Fibroblast of skin of right quadriceps (primary cell): ENCODE measurements at places on chromosomes 4 and X.

- DNase-seq, result no peak
These were observed 48.7 kb upstream of the PHOX2B start for GRCh38 chr4:41797260-41797659.

DNA sequence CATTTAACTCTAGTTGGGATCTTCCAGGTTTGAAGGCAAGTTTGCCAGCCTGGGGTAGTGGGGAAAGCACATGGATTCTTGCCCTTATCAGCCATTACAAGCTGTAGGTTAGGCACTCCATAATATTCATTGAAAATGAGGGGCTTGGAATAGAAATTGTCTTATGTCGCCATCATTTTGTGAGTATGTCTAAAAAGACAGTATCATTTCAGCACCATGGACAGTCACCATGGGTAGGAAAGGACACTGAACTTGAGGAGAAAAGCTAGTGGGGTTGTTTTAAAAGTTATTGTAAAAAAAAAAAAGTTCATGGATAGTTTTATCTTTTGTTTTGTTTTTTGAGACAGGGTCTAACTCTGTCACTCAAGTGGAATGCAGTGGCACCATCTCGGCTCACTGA is 356.1 kb downstream of the HNRNPD start:
- peak; percentile 14 for DNase-seq

GRCh38 chrX:51148848-51149247 is 183.8 kb upstream of the NUDT10 start:
- no peak for DNase-seq

- DNase-seq, result no peak
These were observed 581 bp upstream of the FAM114A1 start for GRCh38 chr4:38866973-38867477.

GRCh38 chrX:586351-586750 is 44.2 kb upstream of the SHOX start:
- DNase-seq, result peak; percentile 11

GRCh38 chr4:101914761-101915160 is 124.2 kb downstream of the BANK1 start:
- no peak for DNase-seq

DNA sequence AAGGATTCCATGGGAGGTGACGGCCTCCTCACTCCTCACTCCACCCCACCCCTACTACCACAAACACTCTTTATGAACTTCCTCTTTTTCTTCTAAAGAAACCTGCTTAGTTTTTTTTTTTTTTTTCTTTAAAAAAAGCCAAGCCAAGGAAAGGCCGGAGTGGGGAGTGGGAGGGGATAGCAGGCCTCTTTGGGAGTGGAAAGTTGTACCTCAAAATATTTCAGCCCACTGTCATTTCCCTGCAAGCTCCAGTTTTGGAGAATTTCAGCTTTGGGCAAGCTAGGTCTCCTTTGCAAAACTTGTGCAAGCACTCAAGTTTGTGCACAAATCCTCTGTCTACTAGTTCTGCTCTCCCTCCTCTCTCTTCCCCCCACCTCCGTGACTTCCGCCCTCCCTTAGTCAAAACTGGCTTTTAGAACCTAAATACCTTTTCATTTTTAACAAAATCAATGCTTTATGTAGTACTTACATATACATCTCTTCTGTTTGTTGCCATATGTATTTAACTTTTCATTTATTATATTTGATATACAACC is 512 bp upstream of the ANTXR2 start:
- no peak for DNase-seq

DNA sequence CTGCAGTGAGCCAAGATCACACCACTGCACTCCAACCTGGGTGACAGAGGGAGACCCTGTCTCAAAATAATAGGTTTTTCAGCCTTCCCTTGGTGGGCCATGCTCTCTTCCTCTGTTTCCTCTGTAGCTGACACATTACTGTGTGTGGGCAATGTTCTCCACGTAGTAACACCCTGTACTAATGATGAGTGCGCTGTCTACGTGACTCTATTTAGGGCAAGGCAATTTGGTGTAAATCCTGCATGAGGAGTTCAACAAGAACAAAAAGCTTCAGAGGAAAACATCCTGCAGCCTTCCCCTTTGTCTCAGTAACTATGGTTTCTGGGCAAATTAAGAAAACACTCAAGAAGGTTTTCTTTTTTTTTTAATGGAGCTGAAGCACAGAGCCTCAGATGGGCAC is 24.4 kb upstream of the JAKMIP1 start:
- no peak for DNase-seq

DNA sequence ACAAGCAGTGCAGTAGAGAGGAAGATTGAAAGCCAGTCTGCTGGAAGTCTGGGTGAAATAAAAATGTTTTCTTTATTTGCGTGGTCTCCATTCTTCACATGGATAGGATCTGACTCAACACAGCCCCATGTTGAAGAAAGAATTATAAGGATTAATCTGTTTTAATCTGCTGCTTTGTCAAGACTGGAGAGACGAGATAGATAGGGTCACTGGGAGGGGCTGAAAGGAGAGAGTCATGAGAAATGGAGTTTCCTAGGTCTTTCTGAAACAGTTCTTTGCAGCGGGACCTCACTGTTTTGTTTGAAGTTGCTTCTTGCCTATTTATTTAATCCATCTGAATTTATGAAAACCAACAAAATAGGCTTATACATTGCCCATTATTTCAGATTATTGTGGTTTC is 32.4 kb upstream of the RHOH start:
- no peak for DNase-seq

DNA sequence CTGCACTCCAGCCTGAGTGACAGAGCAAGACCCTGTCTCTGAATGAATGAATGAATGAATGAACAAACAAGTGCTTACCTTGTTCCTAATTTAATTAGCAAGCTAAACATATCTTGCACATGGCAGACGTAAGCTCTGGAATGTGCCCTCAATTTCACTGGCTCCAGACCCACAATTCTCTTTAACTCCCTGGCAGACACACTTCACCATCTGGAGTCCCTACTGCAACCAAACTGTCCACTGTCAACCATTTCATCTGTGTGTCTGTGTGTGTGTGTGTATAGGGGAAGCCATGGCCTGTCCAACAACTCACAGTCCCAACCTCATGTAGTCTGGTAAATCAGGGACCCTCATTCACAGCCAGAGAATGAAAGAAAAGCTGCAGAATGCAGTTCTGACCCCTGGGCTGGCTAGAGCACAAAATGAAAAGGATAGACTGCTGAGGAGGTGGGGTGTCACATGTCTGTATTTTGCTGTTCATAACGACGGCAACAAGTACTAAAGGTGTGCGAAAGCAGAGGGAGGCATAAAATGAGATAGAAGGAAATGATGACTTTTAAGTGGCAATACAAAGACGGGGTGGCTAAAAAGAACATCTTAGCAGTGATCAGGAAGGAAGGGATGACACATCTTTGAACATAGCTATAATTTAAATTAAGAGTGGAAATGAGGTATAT is 114.1 kb downstream of the TSPAN5 start:
- DNase-seq, result no peak

- peak; percentile 30 for DNase-seq
These were observed 68.6 kb downstream of the CHST7 start for GRCh38 chrX:46642145-46642544.

DNA sequence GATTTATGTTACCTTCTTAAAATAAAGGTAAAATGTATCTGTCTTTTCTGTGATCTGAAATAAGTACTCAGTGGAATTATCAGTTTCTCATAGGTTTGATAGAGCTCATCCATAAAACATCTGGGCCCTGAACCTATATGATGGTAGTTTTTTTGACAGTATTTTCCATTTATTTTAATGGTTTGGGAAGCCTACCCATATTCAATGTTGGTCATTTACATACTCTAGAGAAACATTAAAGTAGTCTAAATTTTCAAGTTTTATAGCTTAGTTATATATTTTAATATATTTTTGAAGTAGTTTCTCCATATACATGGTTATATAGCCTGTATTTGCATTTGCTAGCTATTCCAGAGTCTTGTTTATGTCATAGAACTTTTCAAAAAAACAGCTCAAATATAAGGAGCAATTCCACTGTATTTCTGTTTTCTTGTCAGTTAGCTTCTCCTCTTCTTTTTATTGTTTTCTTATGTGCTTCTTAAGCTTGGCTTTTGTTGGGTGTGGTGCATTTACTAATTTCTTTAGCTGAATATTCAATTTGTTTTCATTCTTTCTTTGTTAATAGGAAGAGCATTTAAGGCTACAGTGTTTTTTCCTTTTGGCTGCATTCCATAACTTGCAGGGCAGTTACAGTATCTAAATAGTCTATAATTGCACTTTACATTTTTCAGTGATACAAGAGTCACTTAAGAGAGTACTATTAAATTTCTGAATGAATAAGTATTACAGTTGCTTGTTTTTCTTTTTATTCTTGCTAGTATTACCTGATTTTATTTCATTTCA is 181.4 kb downstream of the DKK2 start:
- peak; percentile 17 for DNase-seq

DNA sequence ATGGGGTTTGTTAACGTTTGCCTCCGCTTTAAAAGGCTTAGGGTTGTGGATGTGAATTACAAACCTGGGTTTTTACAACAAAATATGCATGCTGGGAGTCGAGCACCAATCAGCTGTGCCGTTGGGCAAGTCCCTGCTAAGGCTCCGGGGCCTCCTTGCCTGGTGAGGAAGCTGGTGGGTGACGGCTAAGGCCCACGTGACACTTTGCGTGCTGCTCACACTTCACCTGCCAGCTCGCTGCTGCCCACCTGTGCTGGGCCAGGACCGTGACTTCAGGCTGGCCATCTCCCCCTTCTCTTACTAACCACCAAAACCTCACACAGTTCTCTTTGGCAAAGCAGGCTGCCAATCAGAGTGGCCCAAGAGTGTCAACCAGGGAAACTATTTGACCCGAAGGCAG is 178.3 kb downstream of the AFAP1 start:
- DNase-seq, result no peak

DNA sequence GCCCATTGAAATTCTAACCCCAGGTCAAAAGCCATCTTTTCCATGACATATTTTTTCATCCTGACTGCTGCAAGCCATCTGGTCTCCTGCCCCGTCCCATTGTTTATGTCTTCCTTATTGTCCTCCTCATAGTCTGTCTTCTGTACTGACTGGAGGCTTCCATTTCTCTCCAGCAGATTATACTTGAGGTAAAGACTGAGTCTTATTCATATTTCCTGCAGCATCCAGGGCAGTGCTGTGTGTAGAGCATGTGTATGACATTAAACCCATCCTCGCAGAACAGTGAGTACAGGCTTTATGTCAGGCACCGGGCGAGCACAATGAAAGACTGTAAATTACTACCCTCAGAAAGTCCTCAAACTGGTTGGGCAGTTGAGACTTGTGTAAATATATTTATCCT is 275.1 kb downstream of the C4orf33 start:
- no peak for DNase-seq

DNA sequence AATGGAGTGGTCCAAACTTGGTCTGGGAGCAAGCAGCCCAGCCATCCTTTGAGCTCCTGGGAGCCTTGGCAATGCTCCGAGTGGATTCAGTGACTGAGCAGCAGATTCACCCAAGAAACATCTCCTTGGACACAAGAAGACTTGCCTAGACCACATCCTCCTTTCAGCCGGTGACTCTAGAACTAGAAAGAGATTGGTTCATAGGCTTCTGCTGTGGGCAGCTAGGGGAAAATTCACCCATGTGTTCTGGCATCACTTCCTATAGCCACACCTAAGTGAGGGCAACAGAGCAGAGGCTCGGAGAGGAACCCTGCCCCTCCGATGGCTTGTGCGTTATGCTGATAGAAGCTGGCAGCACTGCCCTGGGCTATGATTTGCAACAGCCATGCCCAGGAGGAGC is 16.0 kb downstream of the ZNF275 start:
- DNase-seq, result no peak

GRCh38 chr4:62928483-62928882 is 1480.8 kb downstream of the TECRL start:
- no peak for DNase-seq

- DNase-seq, result no peak
These were observed 169.2 kb downstream of the AFAP1 start for GRCh38 chr4:7770224-7771050.

DNA sequence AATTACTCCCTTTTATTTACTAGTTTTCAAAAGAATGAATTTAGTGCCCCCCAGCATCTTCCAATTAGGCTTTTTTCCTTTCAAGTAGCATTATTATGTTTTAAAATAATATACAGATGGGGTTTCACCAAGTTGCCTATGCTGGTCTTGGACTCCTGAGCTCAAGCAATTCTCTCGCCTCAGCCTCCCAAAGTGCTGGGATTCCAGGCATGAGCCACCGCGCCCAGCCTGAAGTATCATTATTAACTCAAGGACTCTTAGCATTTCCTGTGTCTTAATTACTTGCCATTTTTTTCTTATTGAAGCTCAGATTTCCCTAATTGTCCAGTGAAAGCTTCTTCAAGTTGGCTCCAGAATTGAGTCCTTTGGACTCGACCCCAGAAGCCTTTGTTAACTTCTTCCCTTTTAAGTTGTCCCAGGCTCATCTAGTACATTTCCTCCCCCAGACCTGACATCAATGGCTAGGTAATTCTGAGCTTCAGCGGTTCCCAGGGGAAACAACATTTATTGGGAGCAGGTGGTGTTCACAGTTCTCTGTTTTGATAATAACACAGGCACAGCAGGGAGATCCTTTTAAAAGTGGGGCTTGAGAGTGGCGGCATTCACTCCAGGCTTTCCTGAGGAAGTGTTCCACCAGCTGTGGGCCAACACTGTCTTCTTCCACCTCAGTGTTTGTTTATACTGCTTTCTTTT is 10.0 kb downstream of the SAT1 start:
- no peak for DNase-seq

DNA sequence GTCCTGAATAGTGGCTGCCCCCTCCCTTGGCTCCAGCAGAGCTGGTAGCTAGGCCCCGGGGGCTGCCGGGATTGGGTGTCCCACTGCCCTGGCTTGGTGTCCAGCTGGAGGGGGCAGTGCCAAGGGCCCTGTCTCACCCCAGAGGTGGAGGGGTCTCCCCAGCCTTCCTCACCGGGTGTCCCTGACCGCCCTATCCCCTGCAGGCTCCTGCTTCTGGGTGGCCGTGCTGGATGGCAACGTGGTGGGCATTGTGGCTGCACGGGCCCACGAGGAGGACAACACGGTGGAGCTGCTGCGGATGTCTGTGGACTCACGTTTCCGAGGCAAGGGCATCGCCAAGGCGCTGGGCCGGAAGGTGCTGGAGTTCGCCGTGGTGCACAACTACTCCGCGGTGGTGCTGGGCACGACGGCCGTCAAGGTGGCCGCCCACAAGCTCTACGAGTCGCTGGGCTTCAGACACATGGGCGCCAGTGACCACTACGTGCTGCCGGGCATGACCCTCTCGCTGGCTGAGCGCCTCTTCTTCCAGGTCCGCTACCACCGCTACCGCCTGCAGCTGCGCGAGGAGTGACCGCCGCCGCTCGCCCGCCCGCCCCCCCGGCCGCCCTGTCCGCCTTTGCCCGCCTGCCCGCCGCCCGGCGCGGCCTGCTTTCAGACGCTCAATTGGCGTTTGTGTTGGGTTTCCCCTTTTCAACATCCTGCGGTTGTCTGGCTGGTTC is 4.6 kb downstream of the NAT8L start:
- DNase-seq, result no peak
